Renal cortical epithelial cell (primary cell): ENCODE measurements at places on chromosomes 13 and 19. TPM values are rescaled to one million over a fixed set of nuclear protein-coding genes. Genes with fewer than 3 reads are reported as not detected.

TPRX1 gene
- not detected in 2 replicates for total RNA-seq

LRG1 gene
- total RNA-seq: 0.17 and 2.9 TPM in 2 replicates

MRPS31 gene
- 20.5 and 25.8 TPM in 2 replicates for total RNA-seq

PODNL1 gene
- total RNA-seq: 0.17 and 0.89 TPM in 2 replicates

ACP7 gene
- total RNA-seq: not detected in 2 replicates

LILRB3 gene
- total RNA-seq: not detected in 2 replicates

ERVK3-1 gene
- total RNA-seq: 37.3 and 37.6 TPM in 2 replicates

TTYH1 gene
- not detected in 2 replicates for total RNA-seq

ASPDH gene
- not detected in 2 replicates for total RNA-seq

SLC15A1 gene
- 1.4 and 4.9 TPM in 2 replicates for total RNA-seq

FFAR1 gene
- total RNA-seq: not detected in 2 replicates

FCHO1 gene
- 0.80 and 3.3 TPM in 2 replicates for total RNA-seq

GIPC3 gene
- total RNA-seq: not detected in 2 replicates

ZNF729 gene
- not detected in 2 replicates for total RNA-seq

OR4F17 gene
- total RNA-seq: not detected in 2 replicates

NCR1 gene
- not detected in 2 replicates for total RNA-seq

ZNF816 gene
- total RNA-seq: 27.8 and 28.3 TPM in 2 replicates

NLRP7 gene
- not detected in 2 replicates for total RNA-seq

PNMA8C gene
- total RNA-seq: not detected in 2 replicates

GRIK5 gene
- total RNA-seq: 1.2 and 27.0 TPM in 2 replicates

ZNF628 gene
- total RNA-seq: 3.5 and 6.0 TPM in 2 replicates

ZNF253 gene
- total RNA-seq: 5.0 and 14.7 TPM in 2 replicates

TMEM238 gene
- 3.4 and 13.7 TPM in 2 replicates for total RNA-seq

CATSPERD gene
- total RNA-seq: not detected in 2 replicates

ALOX5AP gene
- total RNA-seq: 0.85 and 5.6 TPM in 2 replicates

ODAD3 gene
- total RNA-seq: 0.35 and 0.75 TPM in 2 replicates
